ENCODE measurements at places on chromosomes 11 and 22.

DNA sequence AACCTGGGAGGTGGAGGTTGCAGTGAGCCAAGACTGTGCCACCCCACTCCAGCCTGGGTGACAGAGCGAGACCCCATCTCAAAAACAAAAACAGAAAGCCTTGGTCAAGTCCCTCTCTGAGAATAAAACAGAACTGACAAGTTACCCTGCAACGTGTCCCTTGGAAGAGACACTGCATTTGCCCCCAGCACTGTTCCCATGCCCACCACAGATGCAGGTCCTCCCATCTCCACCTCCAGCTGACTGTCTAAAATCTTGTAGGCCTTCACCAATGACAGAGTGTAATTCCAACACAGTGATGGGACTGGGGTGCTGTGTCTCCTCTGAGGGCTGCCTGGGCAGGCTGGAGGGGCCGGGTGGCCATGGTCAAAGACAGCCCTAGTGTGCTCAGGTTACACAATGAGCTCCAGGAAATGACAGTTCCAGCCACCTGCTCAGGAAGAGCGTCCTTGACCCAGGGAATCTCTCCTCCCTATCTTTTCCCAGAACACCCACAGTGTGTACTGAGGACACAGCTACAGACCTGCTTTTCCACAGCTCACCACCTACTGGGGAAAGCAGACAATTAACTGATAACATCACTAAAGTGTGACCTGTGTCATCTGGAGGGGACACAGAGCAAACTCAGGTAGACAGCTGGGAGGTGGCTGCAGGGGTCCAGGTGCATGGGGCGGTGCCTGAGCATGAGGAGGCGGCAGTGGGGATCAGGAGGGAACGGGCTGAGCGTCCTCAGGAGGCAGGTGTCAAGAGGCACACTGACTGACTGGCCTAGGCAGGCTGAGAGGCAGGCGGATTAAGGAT is 56.4 kb downstream of the ARFGAP3 start:
- DNase-seq = no peak

DNA sequence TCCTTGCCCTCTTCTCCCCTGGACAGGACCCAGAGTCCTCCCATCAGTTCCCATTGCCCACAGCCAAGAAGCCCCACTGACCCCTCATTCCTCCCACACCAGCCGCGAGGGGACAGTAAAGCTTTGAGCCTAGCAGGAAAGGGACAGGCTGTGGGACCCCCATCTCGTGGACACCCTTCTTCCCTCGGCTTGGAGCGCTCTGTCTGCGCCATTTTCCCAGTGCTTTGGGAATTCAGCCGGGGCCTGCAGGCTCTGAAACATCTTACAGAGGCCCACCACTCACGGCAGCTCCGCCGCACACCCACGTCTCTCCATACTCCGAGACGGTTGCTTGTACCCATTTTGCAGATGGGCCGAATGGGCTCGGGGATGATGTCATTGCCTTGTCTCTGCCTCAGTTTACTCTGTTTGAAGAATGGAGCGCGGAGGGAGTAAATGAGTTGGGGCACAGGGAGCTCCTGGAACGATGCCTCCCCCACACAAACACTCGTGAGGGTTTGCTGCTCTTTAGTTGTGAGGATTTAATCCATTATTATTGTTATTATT is 447.7 kb downstream of the TBC1D22A start:
- no peak for DNase-seq

- DNase-seq = no peak
Measured at GRCh38 chr11:76655501-76656049, 15.0 kb downstream of the LRRC32 start.

DNA sequence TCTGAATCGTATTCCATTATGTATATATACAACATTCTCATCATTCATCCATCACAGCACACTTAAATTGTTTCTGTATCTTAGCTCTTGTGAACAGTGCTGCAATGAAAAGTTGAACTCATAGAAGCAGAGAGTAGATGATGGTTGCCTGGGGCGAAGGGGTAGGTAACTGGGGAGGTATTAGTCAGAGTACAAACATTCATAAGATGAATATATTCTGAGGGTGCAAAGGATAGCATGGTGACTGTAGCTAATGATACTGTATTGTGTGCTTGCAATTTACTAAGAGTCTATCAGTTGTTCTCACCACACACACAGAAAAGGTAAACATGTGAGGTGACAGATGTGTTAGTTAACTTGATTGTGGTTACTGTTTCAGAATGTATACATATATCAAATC is 12.6 kb upstream of the RFPL2 start:
- DNase-seq = no peak

DNA sequence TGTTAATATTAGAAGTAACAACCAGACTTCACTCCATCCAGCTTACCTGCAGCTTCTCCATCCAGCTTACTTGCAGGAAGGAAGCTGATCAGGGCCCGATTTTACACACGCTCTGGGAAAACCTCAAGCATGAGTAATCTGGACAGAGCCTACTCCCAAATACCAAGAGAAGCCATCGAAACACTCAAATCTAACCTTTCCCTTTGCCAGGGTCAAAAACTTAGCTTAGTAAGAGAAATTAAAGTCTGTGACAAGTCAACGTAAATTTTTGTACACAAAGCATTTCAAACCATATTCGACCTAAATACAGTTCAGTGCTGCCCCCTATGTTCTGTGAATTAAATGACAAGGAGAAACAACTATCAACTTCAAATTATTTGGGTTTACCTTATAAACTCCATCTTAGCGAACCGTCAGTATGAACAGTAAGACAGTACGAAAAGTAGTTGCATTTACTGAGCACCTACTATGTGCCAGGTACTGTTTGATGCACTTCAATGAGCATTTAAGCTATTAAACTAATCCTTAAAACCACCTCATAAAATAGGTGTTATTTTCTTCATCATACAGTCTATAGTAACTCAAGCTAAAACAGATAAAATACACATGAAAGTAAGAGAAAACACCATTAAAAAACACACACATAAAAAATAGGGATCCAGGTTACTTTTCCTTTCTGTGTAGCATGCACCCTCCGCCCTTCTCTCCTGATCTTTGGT is 36.9 kb downstream of the ARFGAP3 start:
- DNase-seq = peak; percentile 86

DNA sequence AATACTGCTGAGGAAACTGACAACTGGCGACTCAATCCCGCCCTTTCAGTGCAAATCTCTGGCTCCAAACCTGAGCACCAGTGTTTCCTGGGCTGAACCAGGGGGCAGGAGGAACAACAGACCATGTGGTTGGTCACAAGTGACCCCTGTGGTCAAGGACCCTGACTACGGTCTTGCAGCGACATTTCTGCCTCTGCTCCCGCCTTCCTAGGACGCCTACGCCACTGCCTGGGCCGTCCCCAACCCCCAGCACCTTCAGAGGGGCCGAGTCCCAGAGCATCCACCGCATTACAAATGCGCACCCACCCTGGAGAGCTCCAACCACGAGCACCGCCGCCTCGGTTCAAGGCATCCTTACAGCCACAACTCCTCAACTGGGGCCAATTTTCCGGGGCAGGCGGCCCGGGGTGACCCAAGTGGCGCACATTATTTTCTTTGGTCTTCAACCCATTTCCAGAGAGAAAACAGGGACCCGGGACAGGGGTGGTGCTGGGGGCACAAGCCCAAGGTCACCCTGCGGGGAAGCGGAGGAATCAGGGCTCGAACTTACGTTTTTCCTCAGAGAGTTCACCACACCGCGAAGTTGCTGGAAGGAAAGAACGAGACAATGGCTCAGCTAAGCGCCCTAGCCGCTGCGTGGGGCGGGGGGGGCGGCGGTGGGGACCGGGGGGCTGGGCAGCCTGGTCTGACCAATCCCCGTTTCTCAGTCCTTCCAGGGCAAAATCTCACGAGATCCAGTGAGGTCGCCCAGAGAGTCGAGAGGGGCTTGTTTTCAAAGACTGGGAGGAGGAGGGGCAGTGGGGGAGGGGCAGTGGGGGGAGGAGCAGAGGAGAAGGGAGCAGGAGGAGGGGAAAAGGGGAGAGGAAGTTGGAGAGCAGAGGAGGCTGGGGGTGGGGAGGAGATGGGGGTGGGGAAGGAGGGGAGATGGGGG is 1.8 kb downstream of the PRAME start:
- DNase-seq = no peak

GRCh38 chr11:105100206-105100605 is 39.4 kb downstream of the CARD18 start:
- no peak for DNase-seq
